ENCODE measurements at places on chromosomes 2 and 18. TPM values are rescaled to one million over a fixed set of nuclear protein-coding genes. Genes with fewer than 3 reads are reported as not detected.

The HOXD13 gene
- not detected for total RNA-seq

DNA sequence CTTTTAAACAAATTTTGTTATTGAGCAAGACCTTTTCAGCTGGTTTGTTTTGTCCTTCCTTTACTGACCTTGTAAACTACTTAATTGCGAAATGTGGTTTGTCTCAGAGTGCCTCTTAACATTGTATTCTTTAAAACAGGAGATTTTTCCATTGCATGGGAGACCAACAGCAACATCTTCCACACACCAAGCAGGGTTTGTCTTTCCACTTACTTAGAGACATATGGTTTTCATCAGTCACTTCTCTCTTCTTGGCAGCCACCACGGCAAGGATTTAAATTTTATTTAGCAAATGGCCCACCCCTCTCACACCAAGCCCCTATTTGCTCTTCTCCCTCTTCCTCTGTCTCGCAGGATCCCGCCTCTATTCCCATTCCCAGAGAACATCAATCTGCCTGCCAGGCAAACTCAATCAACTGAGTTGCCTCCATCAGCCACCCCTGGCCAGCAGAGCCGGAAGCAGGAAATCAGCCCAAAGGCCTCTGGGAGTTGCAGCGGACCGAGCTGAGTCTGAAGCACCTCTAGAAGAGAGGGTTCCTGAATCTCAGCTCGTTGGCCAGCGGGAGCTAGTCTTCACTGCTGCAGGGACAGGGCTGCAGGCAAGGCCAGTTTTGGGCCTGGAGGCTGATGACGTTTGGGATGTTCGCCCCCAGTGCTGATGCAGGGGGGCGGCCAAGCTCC, 11.3 kb upstream of the CIB4 start:
- peak; percentile 68 for DNase-seq

DNA sequence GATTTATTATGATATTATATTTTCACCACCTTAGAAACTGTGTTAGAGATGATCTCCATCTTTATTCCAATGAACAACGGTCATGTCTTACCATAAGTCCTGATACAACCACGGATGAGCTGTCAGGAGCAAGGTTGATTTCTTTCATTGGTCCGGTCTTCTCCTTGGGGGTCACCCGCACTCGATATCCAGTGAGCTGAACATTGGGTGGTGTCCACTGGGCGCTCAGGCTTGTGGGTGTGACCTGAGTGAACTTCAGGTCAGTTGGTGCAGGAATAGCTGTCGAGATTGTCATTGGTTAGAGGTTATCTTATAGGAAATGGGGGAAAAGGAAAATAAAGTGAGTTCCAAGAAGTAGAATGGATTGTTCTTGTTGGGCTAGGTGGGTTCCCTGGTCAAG, 56.8 kb downstream of the FN1 start:
- no peak for DNase-seq

The UGT1A6 gene
- not detected for total RNA-seq

The SERPINB3 gene
- not detected for total RNA-seq

The TMEFF2 gene
- not detected for total RNA-seq

Data from spleen (tissue), 13 donors.